NCI-H774 (cell line): ENCODE measurements at places on chromosomes 6 and 20.

GRCh38 chr20:3786126-3786484 is 435 bp downstream of the CENPB start:
- DNase-seq: peak; percentile 49

DNA sequence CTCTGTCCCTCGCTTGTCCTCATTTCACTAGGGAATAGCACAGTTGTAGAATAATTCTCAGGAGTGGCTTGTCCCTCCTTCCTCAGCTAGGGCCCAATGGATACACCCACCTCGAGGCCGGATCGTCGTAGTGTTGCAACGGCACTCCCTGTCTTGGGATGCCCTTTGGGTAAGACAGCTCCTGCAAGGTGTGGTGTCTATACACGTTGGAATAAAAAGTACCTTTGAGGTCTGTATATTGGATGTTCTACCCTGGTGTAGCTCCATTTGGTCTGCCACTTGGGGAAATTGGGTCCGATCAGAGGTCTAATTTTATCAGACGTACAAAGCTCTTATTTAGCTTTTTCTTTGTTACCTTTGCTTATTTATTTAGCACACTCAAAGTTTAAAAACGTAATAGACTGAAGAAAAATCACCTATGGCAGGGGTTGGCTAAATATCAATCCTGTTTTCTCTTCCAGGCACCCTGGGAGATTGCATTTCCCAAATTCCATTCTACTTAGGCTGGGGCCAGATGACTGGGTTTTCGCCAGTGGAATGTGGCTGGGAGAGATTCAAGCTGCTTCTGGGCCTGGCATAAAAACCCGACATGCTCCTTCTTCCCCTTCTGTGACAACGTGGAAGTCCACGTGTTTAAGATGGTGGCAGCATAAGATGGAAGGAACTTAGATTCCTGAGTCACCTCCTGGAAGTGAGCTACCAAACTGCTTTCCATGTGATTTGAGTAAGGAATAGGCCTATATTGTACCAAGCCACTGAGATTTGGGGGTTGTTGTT is 82.3 kb upstream of the CD83 start:
- no peak for DNase-seq

DNA sequence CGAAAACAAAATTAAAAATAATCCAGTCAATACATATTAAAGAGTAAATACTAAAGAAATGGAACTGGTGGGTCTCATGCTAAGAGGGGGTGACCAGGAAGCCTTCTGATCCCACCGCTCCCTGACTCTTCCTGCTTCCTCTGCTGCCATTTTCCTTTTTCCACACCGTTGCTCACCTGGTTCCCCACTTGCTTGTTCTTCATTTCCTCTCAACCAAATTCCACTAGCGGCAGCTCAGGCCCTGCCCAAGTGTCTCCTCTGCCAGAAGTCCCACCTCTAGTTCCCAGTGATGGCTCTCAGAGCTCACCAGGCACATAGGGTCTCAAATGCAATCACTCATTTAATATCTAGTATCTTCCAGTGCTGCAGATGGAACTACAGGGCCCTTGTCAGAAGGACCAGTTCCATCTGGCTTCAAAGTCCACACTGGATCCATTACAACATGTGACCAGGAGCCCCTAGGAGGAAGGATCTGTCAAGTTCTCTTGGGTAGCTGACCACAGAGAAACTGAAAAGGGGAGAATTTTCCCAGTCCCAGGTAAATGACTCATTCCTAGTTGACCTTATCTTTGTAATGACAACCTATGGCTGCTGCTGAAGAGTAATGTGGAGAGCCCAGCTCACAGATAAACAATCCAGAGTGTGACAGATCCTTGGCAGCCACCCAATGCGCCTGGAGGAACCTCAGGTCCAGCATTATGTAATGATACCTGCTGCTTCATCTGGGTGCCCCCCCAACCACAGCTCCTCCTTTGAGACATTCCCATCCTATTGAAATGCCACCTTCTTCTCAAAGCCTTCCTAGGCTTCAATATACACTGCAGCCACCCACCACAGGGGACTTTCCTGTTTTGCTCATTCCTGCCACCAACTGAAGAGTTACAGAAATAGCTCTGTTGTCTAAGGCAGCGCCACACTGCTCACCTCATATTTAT is 38.2 kb downstream of the ELMO2 start:
- DNase-seq: no peak

DNA sequence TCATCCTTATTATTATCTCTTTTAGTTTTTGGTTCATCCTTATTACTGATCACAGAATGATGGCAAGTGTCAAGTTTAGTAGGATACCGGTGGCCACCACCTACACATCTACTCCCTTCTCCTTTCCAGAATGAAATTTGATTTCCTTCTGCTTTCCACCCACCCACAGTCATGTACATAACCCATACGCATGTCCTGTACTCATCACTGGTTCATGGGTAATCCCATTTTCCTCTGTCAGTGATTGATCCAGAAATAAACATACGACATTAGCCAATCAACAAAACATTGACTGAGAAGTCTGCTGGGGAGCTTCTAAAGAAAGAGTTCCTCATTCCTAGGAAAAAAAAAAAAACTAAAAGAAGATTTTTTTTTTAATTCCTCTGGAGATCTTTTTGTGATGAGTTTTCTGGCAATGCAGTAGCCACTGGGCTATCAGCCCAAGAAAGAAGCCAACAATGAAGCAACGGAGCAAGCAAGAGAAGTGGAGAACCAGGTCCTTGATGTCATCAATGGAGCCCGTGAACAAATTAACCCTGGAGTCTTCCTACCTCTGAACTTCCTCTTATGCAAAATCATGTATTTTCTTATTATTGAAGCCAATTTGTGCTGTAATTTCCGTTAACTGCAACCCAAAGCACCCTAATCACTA is 127.8 kb downstream of the TASP1 start:
- DNase-seq: no peak
